ENCODE measurements at places on chromosomes 11 and 22.

GRCh38 chr11:119937412-119937811, 200.5 kb downstream of the TRIM29 start:
- no peak for DNase-seq

- no peak for DNase-seq
Observed at GRCh38 chr11:117941976-117942654, 12.9 kb upstream of the TMPRSS13 start.

DNA sequence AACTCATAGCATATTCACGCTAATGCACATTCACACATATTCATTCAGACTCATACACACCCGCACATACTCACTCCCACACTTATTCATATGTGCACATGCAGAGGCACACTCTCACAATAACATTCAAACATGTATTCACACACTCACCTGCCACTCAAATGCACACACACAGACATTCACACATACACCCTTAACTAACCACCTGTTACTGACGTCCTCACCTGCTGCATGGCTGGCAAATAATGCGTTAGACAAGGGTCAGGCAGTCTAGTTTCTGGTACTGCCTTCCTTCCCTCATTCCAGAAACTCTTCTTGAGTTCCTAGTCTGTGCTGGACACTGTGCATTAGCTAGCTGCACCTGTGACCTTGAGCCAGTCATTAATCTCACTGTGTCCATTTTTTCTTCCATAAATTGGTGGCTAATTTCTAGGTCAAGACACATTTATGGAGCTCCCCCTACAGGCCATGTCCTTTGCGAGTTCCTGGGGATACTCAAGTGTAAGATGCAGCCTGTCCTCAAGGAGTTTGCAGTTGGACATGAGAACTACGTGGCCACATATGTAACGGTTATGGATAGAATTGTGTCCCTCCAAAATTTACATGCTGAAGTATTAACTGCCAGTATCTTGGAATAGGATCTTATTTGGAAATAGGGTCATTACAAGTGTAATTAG, 34.5 kb upstream of the SEZ6L start:
- no peak for DNase-seq

DNA sequence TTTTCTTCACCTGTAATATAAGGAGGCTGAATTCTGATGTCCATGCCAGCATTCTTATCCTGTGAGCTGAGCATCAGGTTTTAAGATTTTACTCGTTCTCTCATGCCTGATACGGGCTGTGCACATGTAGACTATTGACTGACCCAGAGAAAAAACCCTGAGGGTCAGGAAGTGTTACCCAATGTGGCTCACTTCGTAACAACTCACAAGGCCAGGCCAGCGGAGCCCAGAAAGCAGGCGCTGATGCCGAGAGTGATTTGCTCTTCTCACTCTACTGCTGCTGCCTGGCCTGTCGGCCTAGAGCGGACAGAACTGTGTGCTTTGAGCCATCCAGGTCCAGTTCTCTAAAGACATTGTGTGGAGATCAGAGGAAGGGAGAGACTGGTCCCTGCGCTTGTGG, 10.8 kb downstream of the THYN1 start:
- DNase-seq: no peak

DNA sequence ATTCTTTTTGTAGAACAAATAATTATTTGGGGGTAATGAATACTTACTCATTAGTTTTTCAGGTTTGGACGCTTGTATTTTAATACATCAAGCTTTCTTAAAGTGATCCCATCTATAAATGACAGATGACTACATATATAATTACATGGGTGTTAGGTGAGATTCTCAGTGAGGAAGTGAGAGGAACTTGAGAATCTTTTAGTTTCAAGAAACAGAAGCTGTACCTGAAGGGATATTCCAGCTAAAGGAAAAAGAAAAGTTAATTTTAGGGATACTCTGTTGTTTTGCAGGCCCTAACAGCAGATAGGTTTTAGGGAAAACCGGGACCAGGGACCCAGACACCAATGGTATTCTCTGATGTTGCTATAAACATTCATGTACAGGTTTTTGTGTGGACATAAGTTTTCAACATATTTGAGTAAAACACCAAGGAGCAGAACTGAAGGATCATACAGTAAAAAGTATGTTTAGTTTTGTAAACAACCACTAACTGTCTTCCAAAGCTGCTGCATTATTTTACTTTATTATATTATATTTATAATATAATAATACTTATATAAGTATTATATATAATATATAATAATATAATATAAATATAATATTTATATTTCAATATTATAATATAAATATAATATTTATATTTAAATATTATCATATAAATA, 24.1 kb upstream of the PHOX2A start:
- no peak for DNase-seq

DNA sequence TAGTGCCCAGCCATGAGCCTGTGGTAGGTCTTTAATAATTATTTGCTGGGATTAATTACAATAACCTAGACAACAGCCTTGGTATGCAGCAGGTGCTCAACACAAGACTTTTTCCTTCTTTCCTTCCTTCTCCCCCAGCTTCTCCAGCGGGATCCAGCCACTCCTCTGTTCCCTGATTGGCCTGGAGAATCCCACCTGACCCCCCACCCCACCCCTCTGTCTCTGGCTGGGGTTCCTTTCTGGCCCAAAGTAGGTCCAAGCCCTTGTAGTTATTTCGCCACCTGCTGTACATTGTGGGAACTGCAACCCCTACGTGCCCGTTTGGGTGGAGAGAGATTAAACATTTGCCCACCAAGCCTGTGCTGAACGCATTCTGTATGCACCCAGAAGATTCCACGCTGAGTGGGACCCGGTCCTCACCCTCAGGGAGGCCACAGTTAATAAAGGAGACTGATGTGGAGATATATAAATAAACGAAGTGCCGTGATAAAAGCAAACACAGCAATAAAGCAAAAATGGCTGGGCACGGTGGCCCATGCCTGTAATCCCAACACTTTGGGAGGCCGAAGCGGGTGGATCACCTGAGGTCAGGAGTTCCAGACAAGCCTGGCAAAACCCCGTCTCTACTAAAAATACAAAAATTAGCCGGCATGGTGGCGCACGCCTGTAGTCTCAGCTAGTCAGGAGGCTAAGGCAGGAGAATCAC, 32.1 kb upstream of the DGKZ start:
- DNase-seq: peak; percentile 64

DNA sequence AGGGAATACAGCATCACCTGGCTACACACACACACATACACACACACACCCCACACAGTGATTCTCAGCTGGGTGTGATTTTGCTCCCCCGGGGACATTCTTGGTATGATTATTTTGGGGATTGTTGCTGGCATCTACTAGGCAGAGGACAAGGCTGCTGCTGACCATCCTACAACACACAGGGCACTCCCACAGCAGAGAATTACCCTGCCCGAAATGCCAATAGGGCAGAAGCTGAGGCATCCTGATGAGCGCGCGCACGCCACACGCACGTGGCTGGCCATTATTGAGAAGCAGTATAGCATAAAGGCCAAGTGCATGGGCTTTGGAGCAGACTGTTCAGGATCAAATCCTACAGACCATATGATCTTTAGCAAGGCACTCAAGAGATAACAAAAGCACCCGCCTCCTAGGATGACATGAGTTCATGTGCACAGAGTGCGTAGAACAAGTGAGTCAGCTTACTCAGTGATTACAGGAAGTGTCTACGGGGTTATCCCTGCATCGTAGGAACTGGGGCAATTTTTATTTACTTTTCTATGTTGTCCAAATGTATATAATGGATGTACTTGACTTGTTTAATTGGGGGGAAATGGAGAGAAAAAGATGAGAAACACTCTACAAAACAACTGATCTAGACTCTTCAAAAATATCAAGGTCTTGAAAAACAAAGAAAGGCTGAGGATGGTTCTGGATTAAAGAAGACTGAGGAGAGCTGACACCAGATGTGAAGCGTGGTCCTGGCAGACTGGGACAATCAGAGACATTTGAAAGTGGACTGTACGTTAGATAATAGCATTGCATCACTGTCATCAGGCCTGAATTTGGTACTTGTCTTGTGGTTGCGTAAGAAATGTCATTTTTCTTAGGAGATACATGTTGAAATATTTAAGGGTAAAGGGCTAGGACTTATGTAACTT, 7.2 kb upstream of the EHD1 start:
- DNase-seq: no peak

DNA sequence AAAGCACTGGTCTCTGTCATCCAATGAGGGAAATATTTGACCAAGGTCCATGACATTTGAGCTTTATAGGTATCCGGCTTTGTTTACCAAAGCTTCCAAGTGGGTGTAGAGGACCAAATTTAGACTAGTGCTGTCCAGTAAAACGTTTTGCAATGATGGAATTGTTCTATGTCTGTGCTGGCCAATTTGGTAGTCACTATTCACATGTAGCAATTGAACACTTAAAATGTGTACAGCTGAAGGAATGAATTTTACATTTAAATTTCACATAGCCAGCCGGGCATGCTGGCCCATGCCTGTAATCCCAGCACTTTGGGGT, 118.0 kb downstream of the PKNOX2 start:
- no peak for DNase-seq

- DNase-seq: no peak
Observed at GRCh38 chr22:28930357-28931007, 47.1 kb downstream of the ZNRF3 start.

- no peak for DNase-seq
Observed at GRCh38 chr11:11841116-11841722, 553 bp upstream of the USP47 start.

- no peak for DNase-seq
Observed at GRCh38 chr22:38074181-38075104, 9.5 kb downstream of the SLC16A8 start.

GRCh38 chr22:37141971-37142370, 7.7 kb downstream of the IL2RB start:
- no peak for DNase-seq

- no peak for DNase-seq
Observed at GRCh38 chr11:60874421-60875365, 7.4 kb downstream of the ZP1 start.

- no peak for DNase-seq
Observed at GRCh38 chr11:22828373-22828772, 1.2 kb downstream of the SVIP start.

- DNase-seq: no peak
Observed at GRCh38 chr11:74366576-74366975, 31.7 kb downstream of the PGM2L1 start.

DNA sequence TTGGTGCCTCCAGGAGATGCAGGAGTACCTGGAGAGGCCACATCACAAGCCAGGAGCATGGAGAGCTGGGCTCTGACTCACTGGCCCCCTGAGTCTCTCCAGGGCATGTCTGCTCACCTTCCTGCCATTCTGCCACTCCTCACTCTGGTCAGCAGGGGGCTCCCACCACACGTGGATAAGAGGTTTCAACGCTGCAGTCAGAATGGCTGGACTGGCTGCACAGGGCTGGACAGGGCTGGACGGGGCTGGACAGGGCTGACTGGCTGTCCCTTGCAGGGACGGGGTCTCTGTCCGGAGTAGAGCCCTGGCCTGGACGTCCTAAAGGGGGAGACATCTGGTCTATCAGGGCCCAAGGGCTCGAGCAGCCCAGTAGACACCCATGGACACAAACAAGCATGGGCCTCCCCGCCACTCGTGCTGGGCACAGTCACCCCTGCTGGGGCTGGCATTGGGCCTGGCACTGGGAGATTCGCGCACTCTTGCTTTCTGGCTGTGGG, 34.6 kb downstream of the CYTH4 start:
- DNase-seq: peak; percentile 63

DNA sequence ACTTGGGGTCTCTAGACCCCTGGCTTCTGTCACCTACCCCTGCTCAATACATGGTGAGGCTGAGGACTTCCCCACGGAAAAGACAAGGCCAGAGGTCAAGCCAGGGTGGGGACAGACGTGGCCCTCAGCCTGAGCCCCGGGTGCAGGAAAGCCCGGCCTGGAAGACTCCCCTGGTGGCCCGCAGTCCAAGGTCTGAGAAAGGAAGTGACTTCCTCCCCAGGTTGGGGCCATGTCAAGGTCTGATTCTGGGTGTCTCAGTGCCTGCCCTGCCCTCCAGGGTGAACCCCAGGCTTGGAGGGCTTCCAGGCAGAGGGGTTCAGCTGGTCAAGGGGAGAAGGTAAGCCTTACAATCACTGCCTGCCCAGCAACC, 3.9 kb downstream of the CTSD start:
- no peak for DNase-seq

DNA sequence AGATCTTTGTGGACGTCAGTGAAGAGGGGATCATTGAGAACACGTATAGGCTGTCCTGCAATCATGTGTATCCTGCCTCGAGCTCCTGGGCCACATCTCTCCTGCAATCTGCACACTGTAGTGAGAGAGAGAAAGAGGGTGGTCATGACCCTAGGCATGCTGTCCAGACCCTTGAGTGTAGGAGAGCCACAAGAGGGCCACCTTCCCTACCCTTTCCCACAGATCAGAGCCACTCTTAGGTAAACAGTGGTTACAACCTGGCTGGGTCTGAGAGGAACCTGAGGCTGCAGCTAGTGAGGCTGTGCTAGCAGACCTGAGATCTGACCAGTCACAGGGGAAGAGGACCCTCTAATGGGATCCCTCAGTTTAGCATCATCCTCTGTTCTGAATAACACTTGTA, 3.9 kb upstream of the IL18BP start:
- DNase-seq: no peak

DNA sequence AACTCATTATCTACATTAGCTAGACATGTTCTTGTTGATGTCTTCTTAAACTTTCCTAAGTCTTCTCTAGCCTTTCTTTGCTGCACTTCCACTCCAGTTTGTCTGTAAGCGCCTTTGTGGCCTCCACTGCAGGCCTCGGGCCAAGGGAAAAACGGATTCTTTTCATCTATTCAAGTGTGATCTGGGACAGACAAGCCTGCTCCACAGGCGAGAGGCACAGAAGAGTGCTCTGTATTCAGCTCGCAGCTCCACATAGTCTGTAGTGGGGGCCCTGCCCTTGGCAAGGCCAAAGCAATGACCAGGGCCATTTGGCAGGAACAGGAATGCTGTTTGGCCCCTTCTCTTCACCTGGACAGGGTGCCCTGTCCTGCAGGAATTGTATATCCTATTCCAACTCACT, 84.1 kb upstream of the BARX2 start:
- no peak for DNase-seq

DNA sequence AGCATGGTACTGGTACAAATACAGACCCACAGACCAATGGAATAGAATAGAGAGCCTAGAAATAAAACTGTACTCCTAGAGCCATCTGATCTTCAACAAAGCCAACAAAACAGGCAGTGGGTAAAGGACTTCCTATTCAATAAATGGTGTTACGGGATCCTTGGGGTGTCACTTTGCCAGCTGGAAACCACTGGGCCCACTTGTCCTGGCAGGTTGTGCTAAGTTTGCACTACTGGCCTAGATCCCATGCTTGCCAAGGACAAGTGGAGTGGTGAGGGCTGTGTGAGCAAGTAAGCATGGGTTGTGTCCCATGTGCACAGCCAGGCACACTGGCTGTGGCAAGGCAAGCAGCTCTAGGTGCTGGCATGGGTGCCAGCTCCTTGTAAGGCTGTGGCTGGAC, 8.8 kb upstream of the ISX start:
- no peak for DNase-seq

GRCh38 chr22:37051391-37052385, at the start of gene KCTD17:
Gene KCTD17 (plus strand): TSS chr22:37051742. CDS start chr22:37051761, 19 bp downstream.
- DNase-seq: peak; percentile 62

- peak; percentile 18 for DNase-seq
Observed at GRCh38 chr11:61890529-61891330, 615 bp downstream of the FADS3 start.

All from effector CD4-positive, alpha-beta T cell (primary cell).